ENCODE measurements at places on chromosomes 16 and 17. TPM values are rescaled to one million over a fixed set of nuclear protein-coding genes. Genes with fewer than 3 reads are reported as not detected.

GRCh38 chr16:24988129-24988518 lies 27.0 kb downstream of the ARHGAP17 start:
- H3K27me3 ChIP-seq = no peaks in the 10 kb centered on the region
- no peak for DNase-seq
- H3K27ac ChIP-seq = no peak overlapping the region
- no peak overlapping the region for H3K4me3 ChIP-seq
- peaks cover 5% of the 10 kb centered on the region for H3K36me3 ChIP-seq

The SULT1A2 gene
- 0.32 TPM for total RNA-seq

DNA sequence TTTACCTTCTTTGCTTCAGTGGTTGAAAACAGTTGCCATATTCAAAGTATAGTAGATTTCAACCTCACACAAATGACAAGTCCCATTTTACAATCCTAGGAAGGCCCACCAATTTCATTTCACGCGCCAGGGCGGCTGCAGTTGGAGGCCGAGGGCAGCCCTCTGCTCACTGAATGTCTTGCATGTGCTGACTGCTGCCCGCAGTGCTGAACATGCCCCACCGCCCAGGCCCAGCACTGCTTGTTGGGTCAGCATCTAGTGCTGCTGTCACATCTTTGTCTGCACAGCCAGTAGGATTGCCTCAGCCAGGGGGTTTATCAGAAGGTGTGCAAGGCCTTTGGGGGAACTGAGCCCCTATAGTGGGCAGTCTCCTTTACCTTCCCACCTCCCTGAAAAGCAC lies 11.5 kb downstream of the SMCR8 start:
- no peaks in the 10 kb centered on the region for H3K27me3 ChIP-seq
- H3K4me3 ChIP-seq = no peak overlapping the region
- peaks cover 60% of the 10 kb centered on the region for H3K36me3 ChIP-seq
- no peak for DNase-seq
- no peak overlapping the region for H3K27ac ChIP-seq

DNA sequence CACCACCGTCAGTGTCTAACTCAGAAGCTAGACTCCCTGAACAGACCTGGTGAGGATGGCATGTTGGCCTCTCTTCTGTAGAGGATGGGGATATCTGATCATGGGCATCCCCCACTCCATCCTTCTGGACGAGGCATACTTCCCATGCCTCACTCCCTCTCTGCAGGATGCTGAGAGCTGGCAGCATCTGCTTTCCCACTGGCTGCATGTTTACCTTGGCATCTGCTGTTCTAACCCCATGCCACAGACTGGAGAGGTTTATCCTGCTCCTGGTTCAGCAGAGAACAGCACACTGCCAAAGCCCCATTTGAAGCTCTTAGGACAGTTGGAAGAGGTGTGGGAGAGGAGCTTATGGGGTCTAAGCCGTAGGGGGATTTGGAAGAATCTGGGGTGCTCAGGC lies 46.0 kb downstream of the YPEL2 start:
- peaks cover 9% of the 10 kb centered on the region for H3K36me3 ChIP-seq
- no peak overlapping the region for H3K27ac ChIP-seq
- DNase-seq = no peak
- no peaks in the 10 kb centered on the region for H3K27me3 ChIP-seq
- H3K4me3 ChIP-seq = no peak overlapping the region

Data from activated T-helper 2 cell treated with anti-CD3 and anti-CD28 coated beads, Interferon-gamma antibody, Interleukin-2, Interleukin-4, amounts not matched to agents 10 μg/mL and 5 μg/mL and 100 μg/mL, durations not matched to agents 14 hours and 24 hours and 36 hours (primary cell).